ENCODE measurements at places on chromosomes 11 and 22.

DNA sequence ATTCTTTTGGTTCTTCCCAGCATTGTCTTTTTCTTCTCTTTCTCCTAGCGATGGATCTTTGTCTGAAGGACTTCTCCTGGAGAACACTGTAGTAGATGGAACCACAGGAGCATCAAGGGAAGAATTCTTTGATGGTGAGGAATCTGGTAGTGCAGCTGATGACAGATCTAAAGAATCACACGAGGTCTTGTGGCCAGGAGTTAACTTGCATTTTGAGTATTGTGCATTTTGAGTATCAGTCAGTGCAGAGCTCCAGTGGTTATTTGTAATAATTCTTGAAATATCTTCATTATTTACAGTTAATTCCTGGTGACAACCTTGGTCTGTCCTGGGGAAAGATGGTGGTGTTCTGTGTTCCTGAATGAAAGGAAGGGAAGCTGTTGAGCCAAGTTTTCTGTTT lies 14.5 kb upstream of the POGLUT3 start:
- DNase-seq, result no peak

DNA sequence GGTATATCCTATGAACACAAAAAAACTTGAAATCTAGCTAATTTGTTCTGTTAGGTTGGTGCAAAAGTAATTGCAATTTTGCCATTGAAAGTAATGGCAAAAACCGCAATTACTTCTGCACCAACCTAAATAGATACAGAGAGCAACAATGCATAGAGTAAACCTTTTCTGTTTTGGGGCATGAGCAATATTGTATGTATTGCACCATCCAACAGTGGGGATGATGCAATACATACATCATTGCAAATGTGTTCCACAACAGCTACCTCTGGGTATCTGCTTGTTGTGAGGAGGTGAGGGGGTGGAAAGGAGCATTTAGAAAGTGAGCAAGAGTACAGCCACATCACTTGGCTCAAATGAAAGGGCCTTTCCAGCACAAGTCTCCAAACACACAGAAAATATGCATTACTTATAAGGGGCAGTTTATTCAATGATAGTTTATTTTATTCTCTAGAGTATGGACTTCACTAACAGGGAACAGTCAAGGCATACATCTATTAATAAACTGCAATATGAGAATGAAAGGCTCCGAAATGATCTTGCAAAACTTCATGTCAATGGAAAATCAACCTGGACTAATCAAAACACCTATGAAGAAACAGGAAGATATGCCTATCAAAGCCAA lies 77.3 kb downstream of the DEUP1 start:
- DNase-seq, result no peak

DNA sequence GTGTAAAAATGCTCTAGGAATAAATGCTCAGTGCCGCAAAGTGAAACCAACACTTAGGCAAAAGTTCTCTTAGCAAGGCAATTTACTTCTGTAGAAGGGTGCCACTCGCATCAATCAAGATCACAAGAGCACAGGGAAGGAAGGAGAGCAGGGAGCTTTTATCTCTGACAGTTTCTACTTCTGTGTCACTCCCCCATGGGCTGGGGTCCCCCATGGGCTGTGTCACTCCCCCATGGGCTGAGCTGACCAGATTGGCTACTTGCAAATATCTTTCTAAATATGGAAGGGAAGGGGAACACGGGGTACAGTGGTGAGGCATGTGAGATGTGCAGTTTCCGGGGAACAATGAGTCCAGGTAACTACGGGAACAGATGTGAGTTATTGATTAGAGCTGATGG lies 397 bp downstream of the OR52N2 start:
- no peak for DNase-seq

- DNase-seq, result no peak
These were observed 22.3 kb downstream of the TMEM123 start for GRCh38 chr11:102430158-102430836.

- DNase-seq, result no peak
These were observed 16.2 kb downstream of the MISFA start for GRCh38 chr11:18615628-18616392.

GRCh38 chr22:45895436-45896152 lies 81.4 kb downstream of the WNT7B start:
- no peak for DNase-seq

- DNase-seq, result no peak
These were observed 549.3 kb downstream of the METTL15 start for GRCh38 chr11:28657378-28658030.

GRCh38 chr11:34915136-34916014 lies 804 bp downstream of the APIP start:
- no peak for DNase-seq

DNA sequence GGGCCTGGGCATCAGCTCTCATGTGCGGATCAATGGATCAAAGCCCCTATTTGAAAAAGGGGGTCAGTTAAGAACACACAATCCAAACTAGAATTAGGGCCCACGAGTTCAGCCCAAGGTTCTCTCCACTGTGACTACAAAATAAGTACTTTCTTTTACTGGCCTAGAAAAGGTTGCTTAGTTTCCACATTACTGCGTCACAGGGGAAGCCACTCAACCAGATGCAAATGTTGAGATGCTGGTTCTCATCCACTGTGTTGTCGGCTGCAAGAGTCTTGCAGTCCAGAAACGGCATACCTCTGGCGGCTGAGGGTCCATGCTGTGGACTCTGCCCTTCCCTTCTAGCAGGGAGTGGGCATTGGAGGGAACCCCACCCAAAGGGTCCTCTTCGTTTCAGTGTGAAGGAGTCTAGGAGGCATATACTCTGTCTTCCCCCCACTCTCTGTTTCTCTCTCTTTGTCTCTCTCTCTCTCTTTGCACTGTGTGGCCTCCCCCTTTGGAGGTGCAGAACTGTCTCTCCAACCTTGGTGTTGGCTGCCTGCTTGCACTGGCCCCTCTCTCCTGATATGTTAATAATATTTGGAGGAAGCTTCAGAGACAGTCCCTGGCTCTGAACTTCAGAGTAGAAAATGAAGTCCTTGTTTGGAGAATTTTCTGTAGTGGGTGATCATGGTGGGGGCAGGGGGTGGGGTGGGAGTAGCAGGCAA lies 99.0 kb upstream of the NNMT start:
- no peak for DNase-seq

DNA sequence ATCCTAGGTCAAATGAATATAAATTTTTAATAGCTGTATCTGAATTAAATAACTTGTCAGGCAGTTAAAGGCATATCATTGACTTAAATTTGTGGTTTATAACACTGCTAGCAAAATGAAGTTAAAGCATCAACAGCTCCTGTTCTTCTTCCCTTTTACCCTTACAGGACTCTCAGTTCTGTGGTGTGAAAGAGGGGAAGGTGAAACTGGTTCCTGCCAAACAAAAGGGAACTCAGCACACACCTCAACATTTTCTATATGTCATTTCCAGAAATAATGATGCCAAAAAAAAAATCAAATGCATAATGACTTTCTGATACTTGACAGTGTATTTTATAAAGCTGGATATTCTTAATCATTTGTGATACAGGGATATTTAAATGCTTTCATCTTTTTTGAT lies 21.2 kb downstream of the ARL14EP start:
- DNase-seq, result no peak

DNA sequence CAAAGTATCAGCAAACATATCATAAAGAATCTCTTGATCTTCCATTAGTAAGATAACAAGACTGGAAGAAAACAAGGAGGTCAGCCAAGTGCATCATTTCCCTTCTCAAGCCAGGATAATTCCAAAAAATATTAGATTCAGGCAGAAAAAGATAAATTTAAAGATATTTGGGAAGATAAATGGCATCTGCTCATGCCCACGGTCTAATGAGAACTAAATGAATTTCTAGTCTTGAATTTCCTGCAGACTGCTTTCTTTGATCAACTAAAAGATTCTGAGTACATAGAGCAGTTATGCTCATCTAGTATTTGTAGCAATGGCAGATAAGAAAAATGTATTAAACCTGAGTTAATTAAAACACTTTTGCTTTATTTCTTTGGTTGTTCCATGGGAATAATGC lies 31.1 kb downstream of the DDI1 start:
- no peak for DNase-seq

DNA sequence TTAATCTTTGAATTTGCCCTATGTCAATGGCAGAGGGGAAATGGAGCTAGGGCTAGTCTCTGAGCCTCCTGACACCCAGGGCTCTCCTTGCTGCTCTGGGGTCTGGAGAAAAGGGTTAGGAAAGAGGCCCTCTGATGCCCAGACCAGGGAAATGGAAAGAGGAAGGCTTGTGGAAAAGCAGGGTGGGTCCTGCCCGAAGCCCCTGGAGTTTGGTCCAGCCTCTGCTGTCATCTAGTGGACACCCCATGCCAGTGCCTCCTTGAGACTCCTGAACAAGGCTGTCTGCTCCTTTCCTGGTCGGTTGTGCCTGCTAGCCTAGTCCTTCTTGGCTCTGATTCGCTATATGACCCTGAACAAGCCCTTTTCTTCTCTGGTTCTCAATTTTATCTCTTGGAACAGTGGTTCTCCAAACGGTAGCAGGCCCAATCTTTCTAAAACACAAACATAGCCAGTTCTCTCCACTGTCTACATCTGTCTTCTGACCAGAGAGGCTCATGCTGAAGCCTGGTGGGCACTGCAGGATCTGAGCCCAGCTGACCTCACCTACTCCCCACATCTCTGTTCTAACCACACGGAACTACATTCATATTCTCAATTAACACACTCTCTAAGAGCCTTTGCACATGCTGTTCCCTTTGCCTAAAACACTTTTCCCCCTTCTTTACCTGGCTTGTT lies 8.8 kb upstream of the PLA2G3 start:
- no peak for DNase-seq

GRCh38 chr11:3231851-3232744 lies at the start of gene MRGPRE:
Gene MRGPRE, minus strand, starts transcription at chr11:3232417. Its CDS starts 3,618 bp downstream, at chr11:3228799.
- DNase-seq, result no peak
